Foreskin keratinocyte (primary cell): ENCODE measurements at places on chromosomes 12 and 14. TPM values are rescaled to one million over a fixed set of nuclear protein-coding genes. Genes with fewer than 3 reads are reported as not detected.

Gene KLRC1
- total RNA-seq = not detected in 2 replicates

Gene MDGA2
- total RNA-seq = not detected in 2 replicates

Gene LRTM2
- not detected in 2 replicates for total RNA-seq

Gene CAPRIN2
- total RNA-seq = 18.9 and 20.4 TPM in 2 replicates

Gene STK38L
- total RNA-seq = 14.8 and 15.0 TPM in 2 replicates

Gene ADCY4
- 0.49 and 1.1 TPM in 2 replicates for total RNA-seq

Gene SLC4A8
- total RNA-seq = 0.95 and 1.3 TPM in 2 replicates

Gene C14orf132
- 0.17 and 0.35 TPM in 2 replicates for total RNA-seq

Gene RBP5
- total RNA-seq = not detected in 2 replicates

Gene TAS2R9
- total RNA-seq = not detected in 2 replicates

Gene KLRG1
- 0.32 TPM in 1 of 2 replicates, not detected in the other for total RNA-seq

Gene RIMKLB
- total RNA-seq = 35.5 and 39.8 TPM in 2 replicates

Gene CD163
- total RNA-seq = 0.04 TPM in 1 of 2 replicates, not detected in the other

Gene SLC39A2
- total RNA-seq = not detected in 2 replicates

Gene GPR65
- total RNA-seq = not detected in 2 replicates

Gene WDHD1
- 24.2 and 30.0 TPM in 2 replicates for total RNA-seq

Gene COCH
- total RNA-seq = 0.04 TPM in 1 of 2 replicates, not detected in the other

Gene RILPL2
- total RNA-seq = 3.9 and 4.1 TPM in 2 replicates

Gene LBHD2
- total RNA-seq = not detected in 2 replicates

Gene CLEC4C
- not detected in 2 replicates for total RNA-seq

Gene AQP6
- 0.03 and 0.11 TPM in 2 replicates for total RNA-seq

Gene ASIC1
- 3.3 and 4.3 TPM in 2 replicates for total RNA-seq

Gene TRIM9
- total RNA-seq = 0.07 TPM in 2 replicates
